ENCODE measurements at places on chromosomes 12 and 14.
A peak's percentile ranks its signal among the peaks of the same experiment; 100 is the strongest.

GRCh38 chr12:41514021-41514777 is 326.1 kb downstream of the PDZRN4 start:
- no peak for DNase-seq

DNA sequence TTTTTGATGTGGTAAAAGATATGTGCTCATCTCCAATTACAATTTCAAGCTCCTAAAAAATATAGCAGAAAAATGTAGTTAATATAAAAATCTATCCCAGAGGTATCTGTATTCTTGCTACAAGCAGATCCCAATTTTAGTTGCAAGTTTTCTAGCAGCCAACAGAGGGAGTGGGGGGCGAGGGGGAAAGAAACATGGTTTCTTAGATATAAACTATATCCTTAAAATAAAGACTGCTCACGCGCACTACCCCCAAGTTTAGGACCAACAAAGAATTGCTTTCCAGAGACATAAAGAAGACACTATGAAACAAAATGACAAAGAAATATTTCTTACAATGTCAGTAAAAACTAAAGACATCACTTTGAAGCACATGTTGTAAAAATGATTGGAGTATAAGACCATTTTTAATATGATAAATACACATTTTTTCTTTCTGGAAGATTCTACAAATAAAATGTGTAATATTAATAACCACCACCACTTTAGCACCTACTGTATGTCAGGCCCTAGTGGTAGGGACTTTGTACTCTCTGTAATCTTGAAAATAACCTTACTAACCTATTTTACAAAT is 5.4 kb downstream of the MAGOHB start:
- peak; percentile 48 for DNase-seq

- DNase-seq = peak; percentile 35
These were observed 141.4 kb downstream of the MYRFL start for GRCh38 chr12:69966409-69966808.

GRCh38 chr14:30840086-30840779 is 34.1 kb upstream of the COCH start:
- no peak for DNase-seq

GRCh38 chr12:52278575-52279421 is 4.4 kb downstream of the KRT86 start:
- peak; percentile 49 for DNase-seq

- DNase-seq = no peak
These were observed 8.0 kb upstream of the TMEM132C start for GRCh38 chr12:128258866-128259555.

GRCh38 chr12:68349220-68349621 is 17.1 kb upstream of the MDM1 start:
- DNase-seq = no peak

GRCh38 chr12:46351138-46351537 is 21.4 kb downstream of the SLC38A2 start:
- no peak for DNase-seq

DNA sequence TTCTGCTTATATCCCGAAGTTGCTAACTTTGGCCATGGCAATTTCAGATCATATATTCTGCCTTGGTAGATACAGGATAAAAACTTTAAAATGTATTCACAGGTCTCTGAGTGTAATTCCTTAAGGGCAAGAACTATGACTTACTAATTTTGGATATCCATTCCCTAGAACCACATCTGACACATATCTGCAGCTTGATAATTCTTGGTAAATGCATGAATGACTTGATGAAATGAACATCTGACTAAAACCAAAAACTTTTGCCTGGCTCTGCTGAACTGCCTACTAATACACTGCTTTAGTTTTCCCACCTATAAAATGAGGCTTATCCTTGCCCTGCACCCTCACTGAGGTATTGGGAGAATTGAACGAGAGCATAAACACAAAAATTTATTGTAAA is 32.2 kb downstream of the SLC25A21 start:
- no peak for DNase-seq

DNA sequence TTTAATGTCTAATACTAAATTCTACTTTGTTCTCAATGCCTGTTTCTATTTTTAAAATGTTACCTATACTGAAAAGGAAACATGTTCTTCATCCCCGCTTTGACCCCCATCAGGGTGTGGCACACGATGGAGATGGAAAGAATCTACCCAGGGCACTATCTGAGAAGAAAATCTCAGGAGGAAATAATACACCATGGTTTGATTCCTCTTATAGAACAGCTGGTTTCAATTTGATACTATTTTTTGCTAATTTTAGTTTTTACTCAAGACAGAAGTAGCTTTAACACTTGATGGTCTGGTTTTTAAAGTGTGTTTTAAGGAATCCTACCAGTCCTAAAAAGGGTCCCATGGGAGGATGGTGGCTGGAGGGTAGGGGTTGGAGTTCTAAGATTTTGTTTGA is 56.7 kb downstream of the PPM1H start:
- no peak for DNase-seq

- DNase-seq = peak; percentile 79
These were observed 37.8 kb downstream of the PHETA1 start for GRCh38 chr12:111330800-111331752.

GRCh38 chr12:57160741-57161140 is 13.3 kb upstream of the LRP1-AS start:
- no peak for DNase-seq

- DNase-seq = peak; percentile 47
These were observed 432 bp downstream of the C14orf93 start for GRCh38 chr14:23009483-23009938.

DNA sequence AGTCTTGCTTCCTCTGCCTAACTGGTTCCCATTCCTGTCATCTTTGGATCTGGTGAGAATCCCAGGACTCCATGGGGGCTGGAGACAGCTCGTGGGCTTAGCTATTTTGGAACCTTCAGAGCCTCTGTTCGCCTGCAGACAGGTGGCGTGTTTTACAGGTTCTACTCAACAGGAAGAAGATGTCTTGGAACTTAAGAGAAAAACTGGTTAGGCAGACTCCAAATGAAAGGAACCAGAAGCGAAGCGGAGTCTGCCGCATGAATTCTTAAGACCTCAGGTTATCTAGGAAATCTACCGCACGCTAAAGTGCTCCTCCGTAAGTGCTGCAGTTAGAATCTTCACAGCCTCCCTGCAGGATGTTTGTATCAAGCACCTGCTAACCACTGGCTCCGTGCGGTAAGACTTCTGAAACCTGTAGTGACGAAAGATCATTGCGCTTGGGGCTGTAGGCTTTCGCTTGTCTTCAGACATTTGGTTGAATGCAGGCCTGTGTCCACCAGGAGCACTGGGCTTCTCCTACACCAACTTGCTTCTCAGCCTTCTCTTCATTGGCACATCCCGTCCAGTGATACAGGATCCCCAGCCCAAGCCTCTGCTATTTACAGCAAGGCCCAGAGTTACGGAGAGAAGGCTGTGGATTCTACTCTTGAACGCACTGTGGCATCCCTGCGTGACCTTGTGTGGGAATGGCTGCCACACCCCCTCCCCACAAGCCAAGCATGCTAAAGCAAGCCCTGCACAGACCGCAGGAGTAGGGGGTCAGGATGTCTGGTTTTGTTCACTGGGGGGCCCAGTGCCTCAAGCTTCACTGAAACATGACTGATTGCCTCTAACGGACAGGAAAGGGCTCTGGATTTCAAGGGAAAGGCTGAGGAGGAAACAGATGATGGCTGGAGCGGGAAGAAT is 35.0 kb downstream of the ACADS start:
- no peak for DNase-seq

- no peak for DNase-seq
These were observed 159.0 kb downstream of the PTPN11 start for GRCh38 chr12:112577473-112578329.

DNA sequence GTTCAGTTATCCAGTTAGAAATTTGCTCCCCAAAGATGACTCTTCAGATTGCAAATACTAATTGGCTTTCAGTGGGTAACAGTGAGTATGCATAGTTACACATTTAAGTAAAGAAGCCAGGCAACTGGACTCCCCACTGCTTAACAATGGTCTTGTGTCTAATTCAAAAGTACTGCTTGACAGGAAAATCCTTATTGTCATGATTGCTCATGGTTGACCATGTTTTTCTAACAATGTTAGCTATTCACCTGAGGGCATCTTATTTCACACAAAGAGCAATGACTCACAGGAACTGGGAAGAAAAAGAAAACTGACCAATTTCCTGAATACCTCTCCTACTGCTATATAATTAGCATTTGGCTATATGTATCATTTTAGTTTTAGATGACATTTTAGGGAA is 33.7 kb upstream of the ALG10B start:
- peak; percentile 18 for DNase-seq

GRCh38 chr12:98733667-98734350 is 88.7 kb downstream of the APAF1 start:
- no peak for DNase-seq

DNA sequence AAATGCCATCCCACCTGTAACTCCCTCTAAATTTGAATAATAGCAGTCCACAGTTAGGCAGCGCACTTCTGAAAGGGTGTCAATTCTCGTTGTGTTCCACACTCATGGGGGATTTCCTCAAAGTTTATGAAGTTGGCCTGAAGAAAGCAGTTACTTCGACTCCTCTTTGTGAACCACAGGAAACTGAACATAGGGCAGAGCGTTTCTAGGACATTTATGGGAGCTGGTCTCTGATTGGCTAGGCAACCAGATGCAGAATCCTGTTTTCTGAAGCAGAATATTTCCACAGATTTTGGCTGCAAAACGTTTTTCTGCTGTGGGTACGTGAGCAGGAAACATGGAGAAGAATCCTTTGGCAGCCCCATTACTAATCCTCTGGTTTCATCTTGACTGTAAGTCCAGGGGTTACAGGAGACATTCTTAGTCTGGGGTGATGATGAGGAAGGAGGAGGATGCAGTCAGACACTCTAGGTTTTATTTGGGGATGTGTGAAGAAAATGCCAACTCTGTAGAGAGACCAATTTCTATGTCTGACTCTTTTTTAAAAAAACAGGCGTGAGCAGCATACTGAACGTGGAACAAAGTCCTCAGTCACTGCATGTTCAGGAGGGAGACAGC is 431.5 kb upstream of the OR4E1 start:
- no peak for DNase-seq

DNA sequence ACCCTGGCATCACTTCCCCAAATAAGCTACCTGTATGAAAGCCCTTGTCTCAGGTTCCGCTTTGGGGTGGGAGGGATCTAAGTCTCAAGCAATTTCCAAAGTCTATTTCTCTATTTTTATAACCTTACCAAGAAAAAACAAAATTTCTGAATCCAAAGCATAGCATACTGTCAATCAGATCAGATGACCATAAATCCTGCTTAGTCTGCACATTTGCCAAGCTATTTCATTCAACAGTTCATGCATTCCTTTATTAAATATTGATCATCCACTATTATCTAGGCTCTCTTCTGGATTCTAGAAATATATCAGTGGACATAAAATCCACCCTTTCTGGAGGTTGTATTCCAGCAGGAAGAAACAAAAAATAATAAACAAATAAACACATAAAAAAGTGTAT is 263.5 kb upstream of the USP15 start:
- no peak for DNase-seq

- peak; percentile 68 for DNase-seq
These were observed 64.1 kb upstream of the PPP4R3A start for GRCh38 chr14:91573894-91574837.

GRCh38 chr12:32051511-32052211 is 55.0 kb upstream of the BICD1 start:
- DNase-seq = peak; percentile 71

GRCh38 chr14:105930572-105930971 is 404.2 kb downstream of the TMEM121 start:
- DNase-seq = no peak
